ENCODE measurements at places on chromosomes 1 and 21.

DNA sequence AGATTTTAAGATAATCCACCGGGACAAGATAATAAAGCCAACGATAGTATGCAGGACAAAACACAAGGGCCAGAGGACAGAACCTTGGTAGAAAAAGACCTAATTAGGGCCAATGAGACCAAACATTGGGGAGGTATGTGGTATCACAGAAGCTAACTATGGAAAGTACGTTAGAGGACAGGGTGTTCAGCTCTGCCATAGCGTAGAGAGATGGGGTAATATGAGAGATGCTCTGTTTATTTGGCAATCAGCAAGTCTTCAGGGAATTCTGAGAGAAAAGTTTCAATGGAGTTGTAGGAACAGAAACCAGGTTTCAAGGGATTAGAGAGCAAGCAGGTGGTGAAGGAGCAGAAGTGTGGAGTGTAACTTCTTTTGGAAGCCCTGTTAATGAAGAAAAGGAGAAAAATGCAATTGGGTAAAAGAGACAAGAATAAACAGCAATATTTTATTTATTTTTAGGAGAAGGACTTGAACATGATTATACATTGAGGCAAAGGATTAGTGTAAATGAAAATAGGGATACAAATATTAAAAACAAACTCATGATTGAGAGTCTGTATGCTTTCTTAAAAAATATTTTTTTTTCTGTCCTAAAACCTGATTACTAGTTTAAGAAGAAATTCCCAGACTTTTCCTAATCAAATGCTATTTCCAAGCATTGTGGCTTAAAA is 24.0 kb downstream of the EEIG2 start:
- no peak for DNase-seq

GRCh38 chr1:84830136-84830535 is 62.9 kb downstream of the LPAR3 start:
- no peak for DNase-seq

DNA sequence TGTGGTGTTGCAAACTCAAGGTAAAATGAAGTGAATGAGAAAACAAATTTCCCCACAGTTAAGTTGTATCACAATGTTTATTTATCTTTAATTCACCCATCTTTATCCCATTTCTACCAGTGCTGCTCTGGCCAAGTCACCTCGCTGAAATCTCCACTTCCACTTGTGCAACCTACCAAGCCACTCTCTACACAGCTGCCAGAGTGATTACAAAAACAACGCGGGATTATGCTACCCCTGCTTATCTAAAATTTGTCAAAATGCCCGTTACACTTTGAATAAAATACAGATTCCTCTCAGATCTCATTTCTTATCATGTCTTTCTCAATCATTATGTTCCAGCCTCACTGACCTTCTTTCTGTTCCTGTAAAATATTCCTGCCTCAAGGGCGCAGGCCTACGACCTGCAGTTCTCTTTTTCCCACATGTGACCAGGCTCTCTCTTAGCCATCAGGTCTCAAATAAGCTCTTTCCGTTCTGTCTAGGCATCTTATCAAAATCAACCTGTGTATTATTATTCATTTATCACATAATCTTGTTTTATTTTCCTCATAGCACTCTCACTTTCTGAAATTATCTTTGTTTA is 95.6 kb downstream of the NTMT2 start:
- no peak for DNase-seq

DNA sequence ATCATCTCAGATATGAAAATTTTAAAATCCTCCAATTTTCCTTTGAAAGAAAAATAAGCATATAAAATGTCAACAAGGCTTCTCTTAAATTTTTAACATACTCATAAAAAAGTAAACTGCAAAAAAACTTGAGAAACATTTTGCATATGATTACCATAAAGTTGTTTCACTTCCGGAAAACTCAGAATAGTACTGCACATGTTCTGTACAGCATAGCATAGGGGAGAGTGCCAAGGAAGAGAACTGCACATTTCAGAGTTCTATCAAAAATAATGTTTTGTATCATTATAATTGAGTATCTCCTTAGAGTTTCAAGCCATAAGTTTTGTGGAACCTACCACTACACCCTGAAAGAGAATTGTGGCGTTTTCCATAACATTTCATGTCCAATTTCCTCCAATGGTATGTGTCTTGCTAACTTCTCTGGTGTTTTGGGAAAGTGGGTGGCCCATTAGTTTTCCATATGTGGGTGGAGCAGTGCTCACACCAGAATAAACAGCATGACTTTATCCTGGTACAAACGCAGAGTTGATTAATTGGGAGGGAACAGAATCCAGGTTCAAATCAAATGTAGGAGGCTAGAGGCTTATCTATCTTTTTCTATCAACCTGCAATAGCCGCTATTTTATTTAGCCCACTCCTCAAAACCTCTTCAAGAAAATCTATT is 430.9 kb downstream of the LMO4 start:
- no peak for DNase-seq

GRCh38 chr21:37873655-37874054 is 42.6 kb downstream of the KCNJ6 start:
- no peak for DNase-seq

DNA sequence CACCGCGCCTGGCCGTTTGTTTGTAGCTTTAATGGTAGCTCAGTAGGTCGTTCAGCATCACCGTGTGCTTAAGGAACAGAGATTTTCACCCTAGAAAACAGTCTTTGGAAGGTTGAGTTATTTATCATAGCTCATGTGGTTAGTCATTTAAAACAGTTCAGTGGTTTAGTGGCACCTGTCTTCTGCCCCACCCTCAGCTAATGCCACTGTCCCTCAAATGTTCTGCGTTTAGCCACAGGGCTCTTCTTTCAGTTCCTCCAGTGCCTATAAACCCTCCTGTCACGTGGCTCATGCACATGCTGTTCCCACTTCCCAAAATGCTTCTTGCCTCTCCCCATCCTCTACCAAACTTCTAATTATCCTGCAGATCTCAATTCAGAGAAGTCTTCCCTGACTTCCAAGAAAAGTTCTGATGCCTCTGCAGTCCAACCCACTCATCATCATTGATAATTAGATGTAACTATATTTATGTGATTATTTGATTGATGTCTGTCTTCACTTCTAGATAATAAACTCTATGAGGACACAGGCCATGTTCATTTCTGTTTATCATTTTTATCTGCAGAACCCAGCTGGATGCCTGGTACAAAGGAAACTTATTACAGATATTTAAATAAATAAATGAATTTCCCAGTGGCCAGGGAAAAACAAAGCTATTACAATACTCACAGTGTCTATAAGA is 14.4 kb upstream of the DIPK1A start:
- no peak for DNase-seq

DNA sequence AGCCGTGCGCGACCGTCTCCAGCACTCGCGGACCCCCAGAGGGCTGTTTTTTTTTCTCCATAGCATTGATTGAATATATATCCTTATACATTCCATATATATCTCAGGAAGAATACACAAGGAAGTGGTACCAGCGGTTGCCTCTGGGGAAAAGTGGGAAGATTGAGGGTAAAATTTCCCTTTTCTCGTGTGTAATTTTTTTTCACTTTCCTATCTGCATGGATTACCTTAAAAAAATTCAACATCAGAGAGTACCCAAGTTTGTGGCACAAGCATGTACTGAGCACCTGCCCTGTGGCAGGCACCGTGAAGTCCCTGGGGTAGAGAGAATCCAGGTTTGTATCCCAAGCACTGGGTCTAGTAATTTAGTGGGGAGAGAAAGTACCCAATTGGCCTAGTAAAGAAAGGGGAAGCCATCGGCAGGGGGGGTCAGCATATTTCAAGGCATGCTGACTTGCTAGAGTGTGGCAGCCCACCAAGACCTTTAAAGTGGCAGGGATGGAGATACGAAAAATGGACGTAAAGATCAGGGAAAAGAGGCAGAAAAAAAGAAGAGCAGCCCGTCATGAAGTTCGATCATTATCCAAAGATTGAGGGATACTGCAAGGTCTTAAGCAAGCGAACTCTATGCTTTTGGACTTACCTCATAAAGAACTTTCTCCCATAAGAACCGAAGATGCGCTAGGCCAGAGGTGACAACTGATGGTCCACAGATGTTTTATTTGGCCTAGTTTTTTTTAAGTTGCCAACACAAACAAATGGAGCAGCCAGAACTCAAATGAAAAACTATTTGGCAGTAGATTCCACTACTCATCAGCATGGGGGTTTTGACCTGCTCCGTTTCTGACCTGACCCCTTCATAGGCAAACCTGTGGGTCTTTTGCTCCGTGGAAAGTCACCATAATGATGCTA is 1.5 kb upstream of the HMGN1 start:
- no peak for DNase-seq

DNA sequence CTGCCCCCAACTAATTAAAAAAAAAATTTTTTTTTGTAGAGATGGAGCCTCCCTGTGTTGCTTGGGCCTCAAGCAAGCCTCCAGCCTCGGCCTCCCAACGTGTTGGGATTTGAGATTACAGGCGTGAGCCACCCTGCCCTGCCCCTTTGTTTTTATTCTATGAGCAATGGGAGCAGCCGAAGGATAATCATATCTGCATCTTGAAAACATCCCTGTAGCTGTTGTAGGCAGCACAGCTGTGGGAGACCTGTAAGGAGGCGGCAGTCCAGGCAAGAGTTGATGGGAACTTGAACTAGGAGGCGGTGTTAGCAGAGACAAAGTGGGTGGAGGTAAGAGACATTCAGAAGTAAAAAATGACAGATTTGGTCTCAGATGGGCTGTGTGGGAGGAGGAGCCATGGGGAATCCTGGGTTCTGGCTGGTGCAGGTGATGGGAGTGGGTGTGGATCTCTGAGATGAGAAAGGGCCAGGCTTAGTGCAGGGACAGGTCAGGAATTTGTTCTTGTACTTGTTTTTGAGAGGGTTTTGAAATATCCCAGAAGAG is 31.3 kb downstream of the STUM start:
- no peak for DNase-seq

DNA sequence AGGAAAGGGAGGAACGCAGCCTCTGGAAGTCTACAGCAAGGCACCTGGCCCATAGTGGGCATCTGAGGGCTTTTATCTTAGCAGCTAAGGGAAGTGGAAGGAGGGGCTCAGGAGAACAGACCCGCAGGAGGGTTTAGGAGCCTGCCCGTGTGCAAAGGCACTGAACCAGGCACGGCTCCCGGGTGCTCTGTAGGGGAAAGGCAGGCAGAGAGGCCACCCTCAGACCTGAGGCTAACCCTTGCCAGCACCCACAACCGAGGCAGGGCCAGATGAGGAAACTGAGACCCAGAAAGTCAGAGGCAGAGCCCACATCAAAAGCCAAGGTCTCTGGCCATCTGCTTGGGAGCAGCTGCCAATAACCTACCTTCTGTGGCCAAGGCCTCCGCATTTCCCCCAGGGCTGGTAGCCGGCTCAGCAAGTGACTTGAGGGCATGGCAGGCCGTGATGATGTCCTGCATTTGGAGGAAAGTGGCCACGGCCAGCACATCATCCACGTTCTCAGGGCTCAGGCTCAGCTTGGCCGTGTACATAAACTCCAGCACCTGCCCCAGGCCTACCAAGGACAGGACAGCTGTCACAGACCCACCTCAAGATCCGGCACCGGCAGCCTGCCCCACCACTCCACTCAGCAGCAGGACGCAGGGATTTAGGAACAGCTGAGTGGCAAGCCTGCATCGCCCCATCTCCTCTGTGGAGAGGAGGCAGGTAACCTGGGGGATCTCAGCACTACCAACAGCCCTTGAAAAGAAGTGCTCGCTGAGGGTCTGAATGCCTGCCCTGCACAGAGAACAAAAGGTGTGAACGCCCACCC is 29.1 kb downstream of the ZBTB17 start:
- no peak for DNase-seq

DNA sequence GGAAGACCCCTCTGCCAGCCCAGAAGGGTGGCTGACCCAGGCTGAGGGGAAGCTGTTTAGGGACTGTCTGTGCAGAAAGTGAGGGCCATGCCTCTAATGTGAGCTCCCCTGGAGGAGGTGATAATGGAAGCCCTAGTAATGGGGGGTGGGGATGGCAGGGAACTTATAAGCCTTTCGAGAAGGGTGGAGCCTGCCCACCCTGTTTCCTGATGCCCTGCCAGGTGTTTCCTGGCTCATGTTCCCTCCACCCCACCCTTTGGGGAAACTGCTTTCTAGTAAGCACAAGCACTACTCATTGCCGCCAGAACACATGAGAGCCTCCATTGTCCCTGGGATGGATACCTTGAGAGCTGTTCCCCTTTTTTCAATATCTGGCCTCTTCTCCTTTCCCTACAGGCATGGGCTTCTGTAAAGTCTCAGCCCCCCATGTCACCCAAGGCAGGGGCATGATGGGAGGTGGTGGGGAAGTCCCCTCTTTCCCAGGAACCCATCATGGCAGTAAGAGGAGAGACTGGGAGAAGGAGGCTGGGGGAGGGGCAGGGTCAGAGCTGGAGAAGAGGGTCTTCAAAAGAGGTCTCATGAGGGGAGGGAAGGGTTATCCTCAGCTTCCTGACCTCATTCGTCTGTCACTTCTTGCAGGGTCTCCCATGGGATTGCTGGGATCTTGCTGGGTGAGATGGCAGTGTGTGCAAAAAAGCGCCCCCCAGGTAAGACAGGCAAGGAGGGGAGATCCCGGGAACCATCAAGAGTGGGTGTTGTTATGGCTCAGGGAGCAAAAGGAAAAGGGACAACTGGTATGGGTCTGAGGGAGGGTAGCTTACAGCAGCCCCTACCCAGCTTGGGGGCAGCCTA is 2.4 kb downstream of the ATP8B2 start:
- no peak for DNase-seq

DNA sequence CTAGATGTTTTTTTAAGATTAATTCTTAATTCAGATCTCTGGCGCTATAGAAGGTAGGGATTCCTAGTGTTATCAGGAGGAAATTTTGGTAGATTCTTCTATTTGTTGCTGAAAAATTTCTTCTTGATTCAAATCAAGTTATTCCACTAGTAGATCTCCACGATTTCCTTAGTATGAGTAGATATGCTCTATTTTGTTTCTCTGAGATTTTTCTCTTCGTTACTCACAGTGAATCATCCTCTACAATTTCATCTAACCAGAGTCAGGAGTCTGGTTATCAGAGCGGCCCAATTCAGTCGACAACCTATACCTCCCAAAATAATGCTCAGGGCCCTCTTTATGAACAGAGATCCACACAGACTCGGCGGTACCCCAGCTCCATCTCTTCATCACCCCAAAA is 18.8 kb upstream of the HAX1 start:
- no peak for DNase-seq

- DNase-seq, result peak; percentile 77
Observed at GRCh38 chr1:206734499-206735142, 36.0 kb upstream of the IL19 start.

GRCh38 chr21:26617176-26617575 is 44.1 kb upstream of the CYYR1 start:
- no peak for DNase-seq

Measured in stimulated activated CD8-positive, alpha-beta memory T cell treated with anti-CD3 and anti-CD28 coated beads, Interleukin-4, amount 100 ng/mL, for 4 hours (primary cell).